Activated CD8-positive, alpha-beta T cell treated with anti-CD3 and anti-CD28 coated beads for 36 hours (primary cell): ENCODE measurements at places on chromosomes 13 and 19. TPM values are rescaled to one million over a fixed set of nuclear protein-coding genes. Genes with fewer than 3 reads are reported as not detected.
A peak's percentile ranks its signal among the peaks of the same experiment; 100 is the strongest.

HSH2D gene
- 23.5 TPM for total RNA-seq

- no peak overlapping the region for H3K27ac ChIP-seq
- H3K4me3 ChIP-seq: no peak overlapping the region
- H3K36me3 ChIP-seq: no peaks in the 10 kb centered on the region
- DNase-seq: no peak
Observed at GRCh38 chr13:84332346-84332745, 450.1 kb upstream of the SLITRK1 start.

GRCh38 chr13:28429096-28429495 is 65.8 kb downstream of the FLT1 start:
- no peaks in the 10 kb centered on the region for H3K4me1 ChIP-seq
- H3K27me3 ChIP-seq: no peaks in the 10 kb centered on the region
- H3K4me3 ChIP-seq: no peak overlapping the region
- no peak for DNase-seq
- no peak overlapping the region for H3K27ac ChIP-seq

C19orf18 gene
- total RNA-seq: 0.34 TPM

GRCh38 chr19:34686455-34686854 is 9.0 kb downstream of the ZNF302 start:
- no peak overlapping the region for H3K27ac ChIP-seq
- H3K27me3 ChIP-seq: peaks cover 3% of the 10 kb centered on the region
- DNase-seq: no peak
- H3K4me1 ChIP-seq: no peaks in the 10 kb centered on the region
- H3K36me3 ChIP-seq: peaks cover 48% of the 10 kb centered on the region

DNA sequence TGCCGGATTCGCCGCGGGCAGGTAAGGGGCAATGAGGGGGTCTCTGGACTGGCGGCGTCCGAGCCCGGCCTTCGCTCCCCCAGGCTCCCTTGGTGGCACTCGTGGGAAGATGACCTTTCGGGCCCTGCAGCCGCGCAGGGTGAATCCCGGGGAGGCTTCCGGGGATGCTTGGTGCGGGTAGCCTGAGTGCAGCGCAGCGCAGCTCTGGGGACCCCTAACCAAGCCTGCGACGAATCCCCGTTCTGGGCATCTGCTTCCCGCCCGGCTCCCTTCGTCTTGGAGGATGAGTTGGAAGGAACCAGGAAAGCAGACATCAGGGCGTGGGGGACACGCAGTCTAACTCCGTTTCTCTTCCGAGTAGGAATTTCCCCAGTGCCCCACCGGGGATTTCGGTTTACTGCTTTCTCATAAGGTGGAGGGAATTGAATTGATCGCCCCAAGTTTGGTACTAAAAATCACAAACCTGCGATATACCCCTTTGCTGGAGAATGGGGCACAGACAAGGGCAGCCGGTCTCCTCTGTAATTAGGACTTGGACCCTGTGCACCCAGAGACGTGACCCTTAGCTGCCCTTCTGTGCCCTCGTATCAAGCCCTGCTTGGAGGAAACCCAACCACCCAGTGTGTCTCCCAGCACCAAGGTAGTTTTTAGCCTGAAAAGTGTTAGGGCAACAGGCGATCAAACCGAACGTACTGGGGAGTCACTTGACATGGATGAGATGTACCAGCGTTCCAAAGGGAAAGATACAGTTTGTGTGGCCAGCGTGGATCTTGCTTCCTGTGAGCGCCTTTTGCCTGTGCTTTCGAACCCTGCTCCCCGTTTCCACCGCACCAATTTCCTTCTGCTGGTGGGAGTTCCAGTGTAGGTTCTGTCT is 1.0 kb downstream of the GPC5 start:
- H3K27ac ChIP-seq: no peak overlapping the region
- peak overlapping the region; percentile 60 for H3K4me3 ChIP-seq
- no peak for DNase-seq
- H3K27me3 ChIP-seq: peaks cover 53% of the 10 kb centered on the region

KLK3 gene
- total RNA-seq: not detected

CGB8 gene
- total RNA-seq: not detected

DNA sequence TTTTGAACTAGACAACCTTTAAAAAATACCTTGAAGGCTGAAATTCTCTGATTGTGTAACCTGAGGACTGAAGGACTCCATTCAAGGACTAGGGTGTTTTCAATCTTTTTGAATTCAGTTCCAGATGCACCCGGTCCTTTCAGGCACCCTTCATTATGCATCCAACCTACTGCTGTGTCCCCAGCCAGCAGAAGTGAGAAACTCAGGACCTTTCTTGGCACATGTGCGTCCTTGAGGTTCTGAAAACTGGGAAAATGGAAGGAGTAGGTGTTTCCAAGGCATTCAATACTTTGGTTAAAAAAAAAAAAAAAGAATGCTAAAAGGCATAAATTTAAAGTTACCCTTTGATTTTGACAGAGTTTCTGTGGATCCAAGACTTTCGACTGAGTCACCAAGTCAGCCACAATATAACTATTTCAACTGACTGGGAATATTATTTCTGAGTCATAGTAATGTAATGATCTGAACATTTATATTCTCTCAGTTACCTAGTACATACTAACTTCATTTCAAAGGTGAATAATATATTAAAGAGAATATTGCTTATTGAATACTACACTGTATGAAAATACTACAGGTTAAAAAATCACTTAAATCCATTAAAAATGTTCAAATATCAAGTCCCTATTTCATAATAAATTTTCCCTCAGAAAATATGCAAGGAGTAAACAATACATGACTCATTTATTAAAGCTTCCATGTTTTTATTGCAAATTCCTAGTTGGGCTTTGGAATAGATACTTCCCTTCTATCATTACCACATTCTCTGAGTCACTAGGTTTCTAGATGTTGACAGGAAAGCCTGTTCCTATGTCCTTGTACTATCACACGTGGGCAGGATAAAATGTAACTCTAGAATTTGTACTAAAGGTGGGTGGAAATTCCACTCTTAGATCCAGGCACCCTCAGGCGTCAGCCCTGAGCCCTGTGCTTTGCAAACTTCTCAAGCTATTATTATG is 2.4 kb upstream of the ITGBL1 start:
- H3K27ac ChIP-seq: no peak overlapping the region
- H3K36me3 ChIP-seq: no peaks in the 10 kb centered on the region
- DNase-seq: no peak
- peaks cover 17% of the 10 kb centered on the region for H3K27me3 ChIP-seq

GRCh38 chr13:65112123-65112522 is 2118.0 kb downstream of the PCDH9 start:
- H3K4me3 ChIP-seq: no peak overlapping the region
- no peak for DNase-seq
- H3K4me1 ChIP-seq: no peaks in the 10 kb centered on the region
- H3K36me3 ChIP-seq: no peaks in the 10 kb centered on the region
- H3K27ac ChIP-seq: no peak overlapping the region
- H3K27me3 ChIP-seq: no peaks in the 10 kb centered on the region

DNA sequence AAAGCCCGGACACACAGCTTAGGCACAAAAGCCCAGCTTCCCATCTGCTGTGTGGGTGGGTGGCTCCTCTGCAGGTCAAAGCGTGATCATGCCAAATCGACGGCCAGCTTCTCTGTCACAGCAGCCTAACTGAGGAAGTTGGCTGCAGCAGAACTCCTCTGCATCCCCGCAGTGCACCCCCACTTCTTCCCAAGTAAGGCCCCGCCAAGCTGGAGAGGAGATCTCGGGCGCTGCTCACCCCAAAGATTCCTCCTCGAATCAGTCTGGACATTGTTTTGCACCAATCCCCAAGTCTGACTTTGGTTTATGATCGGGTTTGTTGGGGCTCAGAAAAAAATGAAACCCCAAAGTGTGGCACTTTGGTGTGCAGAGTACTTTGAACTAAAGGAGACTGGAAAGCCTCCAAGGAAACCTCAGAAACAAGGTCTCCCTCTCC is 19.7 kb upstream of the CPB2 start:
- no peak overlapping the region for H3K4me3 ChIP-seq
- peak overlapping the region; percentile 64 for H3K27ac ChIP-seq
- H3K4me1 ChIP-seq: peaks cover 35% of the 10 kb centered on the region
- no peaks in the 10 kb centered on the region for H3K27me3 ChIP-seq
- DNase-seq: peak; percentile 41

- peak; percentile 84 for DNase-seq
- peaks cover 43% of the 10 kb centered on the region for H3K36me3 ChIP-seq
- H3K27me3 ChIP-seq: no peaks in the 10 kb centered on the region
Observed at GRCh38 chr19:5718037-5718578, 1.8 kb downstream of the LONP1 start.
